Inflammatory macrophage treated with lipopolysaccharide for 4 hours (primary cell): ENCODE measurements at places on chromosomes 4 and X.

GRCh38 chr4:7244751-7245320 lies 52.5 kb downstream of the SORCS2 start:
- no peak for DNase-seq

- DNase-seq = no peak
Observed at GRCh38 chr4:6204871-6205566, 4.7 kb upstream of the JAKMIP1 start.

DNA sequence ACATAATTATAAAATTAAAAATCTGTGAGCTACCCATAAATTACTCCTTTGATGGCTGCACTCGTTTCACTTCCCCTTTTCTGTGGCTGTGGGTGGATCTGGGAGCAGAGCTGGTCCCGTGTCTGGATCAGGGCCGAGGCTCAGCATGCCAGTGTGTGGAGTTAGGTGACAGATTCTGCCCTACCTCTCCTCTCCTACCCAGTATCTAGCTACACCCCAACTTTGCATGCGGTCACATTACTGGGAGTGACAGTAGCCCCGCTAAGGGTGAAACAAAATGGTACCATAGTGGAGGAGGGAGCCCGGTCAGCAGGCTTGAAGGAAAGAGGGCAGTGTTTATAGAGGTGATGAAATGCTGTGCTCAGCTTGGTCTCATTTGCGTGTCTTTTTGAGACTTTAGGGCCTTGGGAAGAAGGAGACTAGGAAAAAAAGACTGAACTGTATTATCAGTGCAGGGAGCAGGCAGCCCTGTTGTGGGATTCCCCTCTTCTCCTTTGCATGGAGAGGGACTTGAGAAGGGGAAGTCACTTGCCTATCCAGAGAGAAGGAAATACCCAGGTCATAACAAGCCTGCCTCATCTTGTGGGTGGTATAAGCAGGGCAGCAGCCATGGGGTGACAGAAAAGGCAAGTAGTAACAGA lies 48.4 kb downstream of the ARHGAP10 start:
- DNase-seq = peak; percentile 90

DNA sequence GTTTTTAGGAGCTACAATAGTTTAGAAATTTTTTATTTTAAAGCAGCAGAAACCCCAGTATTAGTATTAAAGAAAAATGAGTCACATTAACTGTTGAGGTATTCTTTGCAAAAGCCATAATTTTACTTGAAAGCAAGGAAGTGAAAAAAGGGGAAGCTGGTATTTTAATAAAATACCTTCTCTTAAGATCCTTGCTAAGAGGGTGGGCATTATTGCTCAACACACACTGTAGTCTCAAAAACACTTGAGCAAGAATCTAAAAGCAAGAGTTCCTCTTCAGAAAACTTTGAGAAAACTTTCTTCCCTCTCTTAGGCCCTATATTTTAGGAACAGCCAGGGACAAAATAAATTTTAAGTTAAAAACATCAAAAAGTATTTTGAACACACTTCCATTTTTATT lies 259.4 kb upstream of the DIAPH2 start:
- peak; percentile 48 for DNase-seq

DNA sequence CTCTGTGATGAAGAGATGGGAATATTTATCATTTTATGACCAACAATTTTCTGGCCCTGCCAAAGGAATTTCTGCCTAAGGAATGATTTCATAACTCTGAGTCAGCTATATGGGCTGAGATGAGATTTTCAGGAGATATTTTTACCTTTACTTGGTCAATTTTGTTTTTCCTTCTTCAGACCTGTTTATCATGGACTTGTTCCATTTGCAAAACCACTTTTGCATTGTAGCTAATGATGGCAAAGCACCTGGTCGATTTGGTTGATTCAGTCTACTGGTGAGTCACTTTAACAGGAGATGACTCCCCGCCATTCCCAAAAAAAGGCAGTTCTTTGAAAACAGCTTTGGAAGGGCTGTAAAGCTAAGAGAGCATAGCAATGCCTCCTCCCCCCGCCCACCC lies 53.3 kb downstream of the TEX13A start:
- DNase-seq = no peak

- peak; percentile 36 for DNase-seq
Observed at GRCh38 chr4:138734746-138735145, 280.8 kb upstream of the NOCT start.

- DNase-seq = no peak
Observed at GRCh38 chr4:127410201-127410600, 222.6 kb upstream of the INTU start.

- peak; percentile 85 for DNase-seq
Observed at GRCh38 chr4:1082215-1083182, 30.9 kb downstream of the RNF212 start.

- DNase-seq = no peak
Observed at GRCh38 chr4:16555156-16555555, 328.9 kb upstream of the TAPT1 start.

- DNase-seq = peak; percentile 55
Observed at GRCh38 chrX:40140706-40141499, 43.1 kb upstream of the BCOR start.

DNA sequence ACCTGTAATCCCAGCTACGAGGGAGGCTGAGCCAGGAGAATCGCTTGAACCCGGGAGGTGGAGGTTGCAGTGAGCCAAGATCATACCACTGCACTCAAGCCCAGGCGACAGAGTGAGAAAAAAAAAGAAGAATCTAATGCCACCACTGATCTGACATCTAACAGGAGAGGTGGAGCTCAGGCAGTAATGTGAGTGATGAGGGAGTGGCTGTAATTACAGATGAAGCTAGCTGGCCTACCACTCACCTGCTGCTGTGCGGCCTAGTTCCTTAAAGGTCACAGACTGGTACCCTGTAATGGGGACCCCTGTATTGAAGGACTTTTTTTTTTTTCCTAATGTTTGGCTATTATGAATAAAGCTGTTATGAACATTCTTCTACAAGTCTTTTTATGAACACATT lies 25.3 kb upstream of the GABRE start:
- no peak for DNase-seq

GRCh38 chr4:43732829-43733426 lies 715.7 kb downstream of the KCTD8 start:
- no peak for DNase-seq

DNA sequence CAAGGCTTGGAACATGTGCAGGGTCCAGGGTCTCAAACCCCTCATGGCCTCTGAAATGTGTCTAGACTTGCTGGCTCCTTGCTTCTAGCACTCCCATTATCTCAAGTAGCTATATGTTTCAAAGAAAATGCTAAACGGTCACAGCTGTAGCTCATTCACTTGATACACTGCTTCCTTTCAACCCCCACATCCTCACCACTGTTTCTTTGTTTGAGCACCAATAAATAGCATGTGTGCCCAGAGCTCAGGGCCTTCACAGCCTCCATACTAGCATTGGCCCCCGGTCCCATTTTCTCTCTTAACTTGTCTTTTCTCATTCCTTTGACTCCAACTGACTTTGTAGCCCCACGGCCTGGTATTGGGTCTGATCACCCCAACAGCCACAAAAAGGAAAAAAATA lies 801.8 kb downstream of the STIM2 start:
- no peak for DNase-seq

GRCh38 chr4:42655921-42656678 lies 805 bp downstream of the ATP8A1 start:
- peak; percentile 52 for DNase-seq

- DNase-seq = no peak
Observed at GRCh38 chr4:69731241-69731640, 29.2 kb downstream of the SULT1B1 start.

GRCh38 chr4:67762086-67762485 lies 7.9 kb upstream of the GNRHR start:
- DNase-seq = peak; percentile 17

GRCh38 chr4:6902318-6903042 lies 7.1 kb upstream of the TBC1D14 start:
- no peak for DNase-seq

DNA sequence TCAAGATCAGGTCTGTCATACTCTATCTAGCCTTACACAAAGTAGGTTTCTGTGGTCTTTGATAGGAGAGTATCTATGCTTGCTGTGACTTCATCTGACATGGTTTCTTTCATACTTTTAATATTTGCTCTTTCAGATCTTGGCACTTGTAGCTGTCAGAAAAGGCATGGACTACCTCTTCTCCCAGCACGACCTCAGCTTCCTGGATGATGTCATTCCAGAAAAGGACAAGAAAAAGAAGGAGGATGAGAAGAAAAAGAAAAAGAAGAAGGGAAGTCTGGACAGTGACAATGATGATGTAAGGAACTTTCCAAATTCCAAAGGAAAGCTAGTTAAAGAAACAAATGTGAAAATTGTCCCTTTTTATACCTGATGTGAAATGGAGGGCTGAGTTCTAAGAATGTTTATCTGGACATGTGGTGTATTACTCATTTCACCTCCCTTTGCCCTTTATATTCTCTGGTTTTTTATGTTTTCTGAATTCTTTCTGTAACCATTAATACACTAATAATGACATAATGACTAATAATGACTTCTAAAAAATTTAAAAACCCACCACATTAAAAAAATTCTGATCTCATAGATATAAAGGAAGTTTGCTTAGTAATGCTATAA lies 221.2 kb downstream of the SLC4A4 start:
- no peak for DNase-seq

DNA sequence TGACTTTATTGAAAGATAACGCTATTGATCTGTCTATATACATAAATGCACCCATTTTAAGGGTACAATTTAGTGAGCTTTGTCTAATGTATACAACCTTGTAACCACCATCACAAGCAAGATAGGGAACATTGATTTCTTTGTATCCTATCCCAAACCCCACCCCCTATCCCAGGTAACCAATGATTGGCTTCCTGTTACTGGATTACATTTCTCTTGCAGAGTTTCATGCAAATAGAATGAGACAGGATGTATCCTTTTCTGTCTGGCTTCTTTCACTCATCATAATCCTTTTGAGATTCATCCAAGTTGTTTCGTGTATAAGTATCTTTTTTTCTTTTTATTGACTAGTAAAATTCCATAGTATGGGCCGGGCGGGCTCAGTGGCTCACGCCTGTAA lies 1.6 kb upstream of the GRIPAP1 start:
- DNase-seq = no peak

DNA sequence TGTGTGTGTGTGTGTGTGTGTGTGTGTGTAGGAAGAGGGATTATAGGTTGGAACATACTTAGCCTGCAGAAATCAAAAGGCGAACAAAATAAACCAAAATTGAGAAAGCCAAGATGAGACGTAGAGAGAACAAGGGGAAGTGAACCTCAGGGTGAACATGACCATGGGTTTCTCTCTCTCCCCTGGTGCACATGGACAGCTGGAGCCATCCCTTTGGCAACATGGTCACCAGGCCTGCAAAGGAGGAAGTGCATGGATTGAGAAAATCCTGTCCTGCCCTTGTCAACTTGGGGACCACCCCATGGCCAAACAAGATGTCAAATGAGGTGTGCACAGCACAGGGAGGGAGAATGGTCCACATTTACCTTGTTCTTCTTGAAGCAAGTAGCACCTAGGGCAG lies 23.1 kb downstream of the LGI2 start:
- peak; percentile 85 for DNase-seq

DNA sequence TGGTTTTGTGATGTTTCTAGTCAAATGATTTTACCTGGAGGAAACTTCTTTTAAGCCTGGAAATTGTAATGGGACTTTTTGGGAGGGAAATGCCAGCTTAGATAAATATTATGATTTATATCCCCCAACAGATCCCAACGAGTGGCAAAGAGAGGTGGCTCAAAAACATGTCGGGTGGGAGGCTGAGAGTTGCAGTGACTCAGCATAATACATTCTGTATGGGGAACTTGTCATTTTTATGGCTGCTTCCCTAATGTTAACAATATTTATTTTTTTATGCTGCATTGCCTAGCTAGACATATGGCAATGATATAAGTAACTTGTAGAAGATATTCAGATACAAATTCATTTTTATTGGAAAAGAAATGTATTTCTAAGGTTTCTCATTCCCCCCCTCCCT lies 219.0 kb downstream of the ARHGAP10 start:
- peak; percentile 30 for DNase-seq

GRCh38 chr4:111992351-111993168 lies 152.7 kb upstream of the FAM241A start:
- no peak for DNase-seq

- DNase-seq = no peak
Observed at GRCh38 chrX:104427693-104428092, 138.3 kb upstream of the IL1RAPL2 start.

GRCh38 chr4:16894406-16894805 lies 4.0 kb downstream of the LDB2 start:
- DNase-seq = no peak

DNA sequence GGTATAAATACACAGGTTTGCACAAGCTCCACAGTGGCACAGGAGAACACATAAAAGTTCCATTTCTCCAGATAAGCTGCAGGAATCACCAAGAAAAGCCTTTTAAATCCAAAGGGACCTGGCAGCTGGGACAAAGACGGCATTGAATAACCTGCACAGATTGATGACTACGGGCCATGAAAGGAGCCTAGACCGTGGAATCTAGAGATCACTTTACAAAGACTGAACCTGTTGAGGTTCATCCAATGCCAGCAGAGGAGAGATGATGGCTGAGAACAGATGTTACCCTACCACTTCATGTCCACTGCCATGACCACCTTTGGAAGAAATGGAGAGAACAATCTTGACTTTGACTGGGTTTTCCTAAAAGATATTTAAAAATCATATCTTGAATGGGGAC lies 88.7 kb downstream of the PRSS12 start:
- DNase-seq = no peak

DNA sequence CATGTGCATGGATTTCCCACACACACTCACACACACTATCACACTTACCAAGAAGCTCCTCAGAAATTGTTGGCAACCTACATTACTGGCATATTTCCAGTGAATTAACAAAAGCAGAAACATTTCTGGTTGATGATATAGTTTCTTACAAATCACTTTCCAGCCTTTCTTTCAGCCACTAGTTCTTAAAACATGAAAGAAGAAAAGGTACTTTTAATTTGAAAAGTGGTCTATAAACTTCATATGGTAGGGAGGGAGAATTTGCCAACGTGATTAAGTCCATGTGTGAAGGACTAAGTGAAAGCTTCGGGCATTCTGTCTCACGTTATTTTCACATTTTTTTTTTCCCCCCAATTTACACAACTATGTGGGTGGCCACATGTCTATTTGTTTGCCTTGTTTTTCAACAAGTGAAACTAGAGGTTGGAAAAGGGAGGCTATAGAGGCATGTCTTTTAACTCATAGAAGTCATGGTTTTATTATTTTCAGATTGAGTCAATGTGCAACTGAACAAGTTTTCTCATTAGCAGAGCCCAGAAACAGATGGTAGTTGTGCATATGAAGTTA lies 832.1 kb upstream of the INTU start:
- DNase-seq = no peak

DNA sequence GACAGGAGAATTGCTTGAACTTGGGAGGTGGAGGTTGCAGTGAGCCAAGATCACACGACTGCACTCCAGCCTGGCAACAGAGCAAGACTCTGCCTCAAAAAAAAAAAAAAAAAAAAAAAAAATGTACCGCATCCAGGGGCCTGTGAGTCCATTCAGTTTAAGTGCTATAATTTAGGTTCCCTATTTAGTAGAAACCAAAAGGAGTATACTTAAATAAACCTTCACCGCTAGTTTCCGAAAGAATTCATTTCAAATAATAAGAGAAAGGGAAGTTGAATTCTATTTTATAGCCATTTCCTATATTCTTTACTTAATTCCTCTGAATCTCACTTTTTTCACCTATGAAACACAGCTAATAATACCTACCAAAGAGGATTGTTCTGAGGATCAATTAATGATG lies 20.8 kb upstream of the LRBA start:
- peak; percentile 13 for DNase-seq
